Erythroblast (primary cell): ENCODE measurements at places on chromosomes 5 and 9.

- DNase-seq: no peak
Measured at GRCh38 chr9:117340422-117340821, 74.4 kb downstream of the ASTN2 start.

DNA sequence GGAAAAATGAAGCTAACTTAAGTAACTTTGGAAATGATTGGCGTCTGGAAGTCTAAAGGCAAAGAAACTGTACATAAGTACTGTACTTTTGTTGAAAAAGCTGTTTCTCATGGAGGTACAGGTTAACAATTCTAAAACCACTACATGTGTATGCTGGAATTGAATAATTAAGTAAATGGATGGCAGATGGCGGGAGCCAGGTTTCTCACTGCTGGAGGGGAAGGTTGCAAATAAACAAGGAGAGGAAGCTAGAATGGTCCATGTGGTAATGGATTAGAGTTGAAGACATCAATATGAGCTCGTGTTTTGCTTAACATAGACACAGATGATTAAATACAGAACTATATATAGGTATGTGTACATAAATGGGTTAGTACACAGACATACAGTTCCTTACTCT, 43.2 kb upstream of the ASTN2 start:
- no peak for DNase-seq

GRCh38 chr5:36360307-36360706, 58.6 kb upstream of the RANBP3L start:
- DNase-seq: no peak

DNA sequence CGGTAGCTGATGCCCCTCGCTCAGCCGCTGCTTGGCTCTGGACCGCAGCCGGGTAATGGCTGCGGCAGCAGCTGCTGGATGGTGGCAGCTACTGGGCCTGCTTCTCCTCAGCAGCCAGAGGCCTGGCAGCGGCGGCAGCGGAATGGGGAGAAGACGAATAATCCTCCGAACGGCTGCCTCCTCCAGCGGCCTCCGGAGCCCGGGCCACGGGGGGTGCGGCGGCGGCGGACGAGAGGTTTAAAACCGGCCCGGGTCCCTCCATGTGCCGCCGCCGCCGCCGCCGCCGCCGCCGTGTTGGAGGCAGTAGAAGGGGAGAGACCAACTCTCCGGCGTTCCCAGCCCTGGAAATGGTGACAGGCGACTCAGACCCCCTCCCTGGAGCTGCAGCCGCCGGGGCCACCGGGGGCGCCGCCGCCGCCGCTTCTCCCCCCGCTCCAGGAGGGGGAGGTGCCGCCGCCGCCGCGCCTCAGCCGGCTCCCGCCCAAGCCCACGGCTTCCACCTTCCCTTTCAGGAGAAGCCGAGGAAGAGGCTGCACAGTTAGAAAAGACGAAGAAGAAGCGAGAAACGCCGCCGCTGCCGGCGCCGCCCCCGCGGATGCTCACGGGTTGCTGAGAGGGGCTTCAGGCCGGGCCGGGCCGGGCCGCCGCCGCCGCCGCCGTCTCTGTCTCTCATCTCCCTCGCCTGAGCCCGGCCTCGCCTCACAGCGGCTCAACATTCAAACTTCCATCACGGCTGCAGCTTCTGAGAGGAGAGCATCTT, 118.4 kb upstream of the PRSS3 start:
- peak; percentile 70 for DNase-seq

DNA sequence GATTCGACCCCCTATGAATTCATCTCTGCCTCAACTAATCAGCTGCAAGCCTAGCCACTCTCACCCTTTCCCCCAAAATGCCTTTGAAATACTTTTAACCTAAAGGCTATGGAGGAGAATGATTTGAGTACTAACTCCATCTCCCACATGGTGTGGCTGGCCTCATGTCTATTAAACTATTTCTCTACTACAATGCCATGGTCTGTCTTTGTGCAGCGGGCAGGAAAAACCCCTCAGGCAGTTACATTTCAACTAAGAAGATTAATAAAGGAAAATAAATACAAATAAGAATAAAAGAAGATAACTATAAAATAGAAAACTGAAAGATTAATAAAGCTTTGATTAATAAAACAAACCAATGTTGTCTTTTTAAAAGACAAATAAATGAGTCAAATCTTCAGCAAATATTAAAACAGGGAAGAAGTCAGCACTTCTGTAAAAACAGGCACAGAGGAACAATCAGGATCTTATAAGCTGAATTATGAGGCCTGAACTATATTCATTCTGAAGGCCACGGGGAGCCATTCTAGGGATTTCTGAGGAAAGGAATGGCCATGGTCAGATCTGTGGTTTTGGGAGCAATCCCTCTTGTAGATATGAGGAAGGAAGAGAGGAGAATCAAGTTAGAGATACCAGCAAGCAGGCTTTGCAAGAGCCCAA, 116.1 kb upstream of the SLC12A2 start:
- no peak for DNase-seq

GRCh38 chr5:142807372-142807911, 37.3 kb downstream of the ARHGAP26 start:
- DNase-seq: no peak

GRCh38 chr5:155616779-155617392, 603.3 kb downstream of the KIF4B start:
- peak; percentile 50 for DNase-seq

DNA sequence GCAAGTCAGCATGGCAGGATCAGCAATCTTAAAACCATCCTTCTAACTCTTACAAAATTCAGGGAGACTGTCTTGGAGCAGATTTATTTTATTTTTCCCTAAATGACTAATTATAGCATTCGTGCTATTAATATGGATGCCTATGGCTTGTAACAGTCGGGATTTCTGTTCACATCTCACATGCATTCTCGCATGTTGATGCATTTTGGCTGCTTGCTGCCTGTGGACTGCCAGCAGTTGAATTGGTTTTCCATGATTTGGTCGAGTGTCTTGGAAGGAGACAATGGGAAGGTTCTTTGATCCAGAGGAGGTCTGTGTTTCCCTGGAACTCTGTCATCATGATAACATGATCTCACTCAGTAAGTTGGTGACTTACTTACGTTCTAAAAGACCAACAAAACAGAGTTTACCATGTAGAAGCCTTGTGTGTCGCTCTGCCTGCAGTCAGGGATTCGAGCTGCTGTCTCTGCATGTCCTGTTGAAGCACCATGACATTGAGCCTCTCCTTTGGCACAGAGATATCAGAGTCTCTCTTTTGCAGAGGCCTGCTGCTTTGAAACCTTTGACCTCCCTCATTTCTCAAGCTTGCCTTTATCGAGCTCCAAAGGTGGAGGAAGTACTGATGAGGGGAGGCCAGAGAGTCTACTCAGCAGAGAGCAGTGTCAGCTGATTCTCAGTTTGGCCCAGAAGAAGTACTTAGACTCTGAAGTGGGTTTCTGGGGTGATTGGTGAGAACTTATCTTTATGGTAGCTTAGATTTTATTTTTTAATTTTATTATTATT, 82.4 kb downstream of the ARHGAP26 start:
- DNase-seq: no peak

DNA sequence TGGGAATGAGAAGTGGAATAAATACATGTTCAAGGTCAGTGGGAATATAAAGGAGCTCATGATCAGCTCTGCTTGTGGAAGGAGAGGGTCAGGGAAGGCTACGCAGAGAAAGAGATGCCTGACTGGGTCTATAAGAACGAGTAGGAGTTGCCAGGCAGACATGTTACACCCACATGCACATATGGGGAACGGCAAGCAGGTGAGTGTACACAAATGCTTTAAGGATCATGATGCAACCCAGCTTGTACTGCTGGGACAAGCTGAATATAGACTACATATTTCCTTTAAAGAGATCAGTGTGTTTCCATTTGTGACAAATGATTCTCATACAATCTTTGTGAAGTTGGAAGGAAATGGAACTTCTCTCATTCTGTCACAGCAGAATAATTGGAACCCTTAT, 141.7 kb downstream of the SPOCK1 start:
- DNase-seq: no peak

- DNase-seq: no peak
Measured at GRCh38 chr5:73968729-73969128, 342.7 kb downstream of the ARHGEF28 start.

GRCh38 chr5:148716716-148717115, 62.4 kb upstream of the HTR4 start:
- DNase-seq: no peak
